Peyer's patch (tissue), 4 donors: ENCODE measurements at places on chromosomes 6 and 20.

DNA sequence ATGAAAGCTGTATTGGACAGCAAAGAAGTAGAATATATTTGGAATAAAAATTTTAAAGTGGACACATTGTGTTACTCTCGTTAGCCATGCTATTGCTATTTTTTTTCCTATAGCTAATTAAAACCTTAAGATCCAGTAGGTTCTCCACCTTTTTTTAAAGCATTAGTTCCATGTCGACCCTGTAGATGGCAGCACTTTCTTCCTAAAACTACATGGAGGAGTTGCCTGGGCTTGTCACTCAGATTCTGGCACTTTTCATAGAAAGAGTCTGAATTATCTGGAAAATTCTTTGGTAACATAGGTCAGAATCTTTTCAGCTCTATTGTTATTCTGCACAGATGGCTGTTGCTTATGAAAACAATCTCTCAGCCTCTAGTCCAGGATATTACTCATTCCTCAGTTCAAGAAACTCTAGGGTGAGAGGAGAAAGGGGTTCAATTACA lies 42.0 kb upstream of the ESR1 start:
- peak; percentile 25 for DNase-seq

DNA sequence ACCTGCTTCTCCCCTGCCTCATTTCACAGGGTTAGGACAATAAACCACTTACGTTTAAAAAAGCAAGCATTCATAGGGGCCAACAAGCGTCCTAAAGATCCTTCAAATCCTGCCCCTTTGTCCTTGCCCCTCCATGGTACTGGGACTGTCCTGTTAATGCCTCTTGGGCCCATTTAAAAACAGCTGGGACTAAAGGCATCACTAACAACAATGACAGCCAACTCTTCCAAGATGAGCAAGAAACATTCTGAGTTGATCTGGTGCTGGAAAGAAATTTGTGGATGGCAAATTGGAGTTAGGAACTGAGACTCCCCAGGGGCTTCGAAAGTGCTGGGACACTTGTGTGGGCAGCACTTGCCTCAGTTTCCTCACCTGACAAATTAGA lies 93.4 kb downstream of the ZMYND8 start:
- DNase-seq = no peak

GRCh38 chr20:37053230-37053950 lies 42.4 kb downstream of the RBL1 start:
- no peak for DNase-seq

DNA sequence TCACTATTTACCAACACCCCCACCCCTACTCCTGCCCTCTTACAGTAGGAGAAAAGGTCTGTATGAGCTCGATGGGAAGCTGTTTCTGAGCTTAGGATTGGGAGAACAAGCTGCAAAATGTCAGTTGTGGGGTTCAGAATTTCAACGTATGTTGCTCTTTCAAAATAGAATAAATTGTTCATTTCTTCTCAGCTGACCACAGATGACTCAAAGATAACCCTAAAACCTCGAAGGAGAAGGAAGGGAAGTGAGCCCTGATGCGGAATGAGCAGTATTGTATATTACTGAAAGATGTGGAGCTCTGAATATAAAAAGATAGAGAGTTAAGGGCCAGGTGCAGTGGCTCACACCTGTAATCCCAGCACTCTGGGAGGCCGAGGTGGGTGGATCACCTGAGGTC lies 35.9 kb upstream of the MYLIP start:
- DNase-seq = no peak

DNA sequence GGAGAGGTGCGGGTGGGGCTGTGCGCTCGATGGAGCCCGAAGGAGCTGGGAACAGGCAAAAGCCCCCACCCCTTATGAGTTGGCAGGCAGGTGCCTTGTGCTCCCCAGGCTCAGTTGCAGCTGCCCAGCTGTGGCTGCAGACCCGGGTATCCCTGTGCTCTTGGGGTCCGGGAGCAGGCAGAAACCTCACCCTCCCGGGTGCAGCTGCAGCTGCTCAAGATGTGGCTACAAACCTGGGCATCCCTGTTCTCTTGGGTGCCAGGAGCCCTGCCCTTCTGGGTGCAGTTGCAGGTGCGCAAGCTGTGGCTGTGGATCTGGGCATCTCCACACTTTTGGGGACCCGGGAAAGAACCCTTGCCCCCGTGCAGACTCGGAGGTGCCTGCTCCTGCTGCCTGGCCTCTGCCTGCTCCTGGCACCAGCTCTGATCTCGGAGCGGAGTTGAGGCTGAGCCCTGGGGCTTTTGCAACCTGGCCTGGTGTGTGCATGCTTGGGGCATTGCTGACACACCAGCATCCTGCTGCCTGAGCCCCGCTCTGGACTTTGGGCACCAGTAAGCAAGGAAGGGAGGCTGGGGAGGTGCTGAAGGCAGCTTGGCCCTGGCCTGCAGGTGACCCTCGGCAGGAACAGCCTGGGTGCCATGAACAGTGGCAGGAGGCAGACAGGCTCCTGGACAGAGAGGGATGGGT lies 21.6 kb downstream of the OR2J3 start:
- no peak for DNase-seq

GRCh38 chr6:112990971-112991370 lies 643.8 kb downstream of the RFPL4B start:
- DNase-seq = no peak

DNA sequence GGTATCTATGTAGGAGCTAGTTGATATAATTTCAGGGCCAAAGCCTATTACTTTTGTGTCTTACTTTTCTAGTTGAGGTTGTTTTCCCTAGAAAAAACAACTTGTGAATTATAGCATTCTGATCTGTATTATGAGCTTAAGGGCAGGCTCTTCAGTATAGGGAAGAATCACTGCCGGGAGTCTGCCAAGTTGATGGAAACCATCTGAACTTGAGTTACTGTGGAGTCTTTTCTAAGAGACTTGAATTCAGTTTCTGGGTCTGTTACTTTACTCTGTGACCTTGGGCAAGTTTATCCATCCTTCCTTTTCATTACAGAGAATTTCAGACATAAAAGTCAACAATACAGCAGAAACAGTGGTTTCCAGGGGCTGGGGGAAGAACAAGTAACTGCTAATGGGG lies 2.1 kb upstream of the CASS4 start:
- no peak for DNase-seq

- peak; percentile 87 for DNase-seq
Measured at GRCh38 chr6:43627008-43627825, 1.8 kb downstream of the GTPBP2 start.

DNA sequence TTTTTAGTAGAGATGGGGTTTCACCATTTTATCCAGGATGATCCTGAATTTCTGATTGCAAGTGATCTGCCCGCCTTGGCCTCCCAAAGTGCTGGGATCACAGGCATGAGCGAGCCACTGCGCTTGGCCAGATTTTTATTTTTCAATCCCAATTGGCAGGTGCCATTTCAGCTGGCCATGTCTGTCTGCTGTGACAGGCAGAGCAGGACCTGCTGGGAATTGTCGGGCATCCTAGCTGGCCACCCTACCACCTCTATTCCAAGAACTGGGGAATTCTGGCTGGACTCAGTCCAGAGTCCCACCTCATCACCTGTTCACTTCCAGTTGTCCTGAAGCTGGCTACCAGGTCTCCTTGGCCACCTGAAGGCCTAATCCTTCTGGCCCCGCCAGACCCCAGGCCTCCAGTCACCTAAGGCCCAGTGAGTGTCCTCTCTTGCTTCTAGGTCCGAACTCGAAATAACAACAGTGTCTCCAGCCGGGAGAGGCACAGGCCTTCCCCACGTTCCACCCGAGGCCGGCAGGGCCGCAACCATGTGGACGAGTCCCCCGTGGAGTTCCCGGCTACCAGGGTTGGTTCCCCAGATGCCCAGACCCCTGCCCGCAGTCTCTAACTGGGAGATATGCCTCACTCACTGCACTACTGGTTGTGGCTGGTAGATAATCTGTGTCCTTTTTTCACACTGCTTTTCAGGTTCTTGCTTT lies 24.0 kb downstream of the DNMT3B start:
- DNase-seq = no peak

DNA sequence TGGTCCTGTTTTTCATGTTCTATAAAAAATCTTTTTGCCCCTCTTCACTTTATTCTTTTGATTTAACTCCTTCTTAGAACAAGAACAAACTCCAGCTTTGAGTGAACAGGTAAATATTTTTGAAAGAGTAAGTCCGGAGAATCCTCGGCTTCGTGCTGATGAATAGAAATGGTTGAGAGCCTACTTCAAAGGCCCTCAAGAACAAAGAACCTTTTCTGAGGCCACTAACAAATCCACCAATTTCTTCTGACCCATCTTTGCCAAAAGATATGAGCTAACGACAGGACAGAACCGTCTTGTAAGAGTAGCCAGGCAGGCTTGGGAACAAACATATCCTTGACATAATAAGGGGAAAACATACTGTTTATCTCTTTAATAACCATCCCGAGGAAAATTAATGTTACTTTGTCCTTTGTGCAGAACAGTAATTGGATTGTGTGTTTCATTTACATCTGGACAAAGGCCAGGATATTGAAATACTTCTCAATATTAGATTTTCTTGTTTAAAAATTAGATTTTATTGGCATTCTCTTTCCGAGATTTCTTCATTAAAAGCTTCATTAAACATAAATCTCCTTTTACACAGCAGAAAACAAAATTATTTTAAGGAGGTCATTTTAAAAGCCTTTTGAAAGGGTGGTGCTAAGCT lies 52.9 kb downstream of the NOX3 start:
- no peak for DNase-seq

- DNase-seq = peak; percentile 52
Measured at GRCh38 chr6:19851241-19852089, 14.3 kb downstream of the ID4 start.

DNA sequence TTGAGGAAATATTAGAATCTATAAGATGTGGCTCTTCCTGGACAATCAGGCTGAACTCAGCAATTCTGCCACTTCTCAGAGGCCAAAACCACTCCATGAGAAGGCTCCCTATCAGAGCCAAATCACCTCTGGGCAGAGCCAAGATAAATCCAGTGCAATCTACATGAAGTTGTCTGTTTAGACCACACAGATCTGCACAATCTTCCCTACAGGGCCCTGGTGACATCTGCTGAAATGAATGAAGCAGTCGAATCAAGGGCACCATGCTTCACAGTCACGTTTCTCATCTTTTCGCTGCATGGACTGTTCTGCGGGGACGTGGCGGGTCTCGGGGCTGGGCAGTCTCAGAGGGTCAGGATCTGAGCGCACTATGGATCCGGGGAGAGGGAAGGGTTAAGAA lies 60.1 kb upstream of the CD93 start:
- no peak for DNase-seq

GRCh38 chr6:22231616-22232015 lies 65.2 kb downstream of the PRL start:
- no peak for DNase-seq

DNA sequence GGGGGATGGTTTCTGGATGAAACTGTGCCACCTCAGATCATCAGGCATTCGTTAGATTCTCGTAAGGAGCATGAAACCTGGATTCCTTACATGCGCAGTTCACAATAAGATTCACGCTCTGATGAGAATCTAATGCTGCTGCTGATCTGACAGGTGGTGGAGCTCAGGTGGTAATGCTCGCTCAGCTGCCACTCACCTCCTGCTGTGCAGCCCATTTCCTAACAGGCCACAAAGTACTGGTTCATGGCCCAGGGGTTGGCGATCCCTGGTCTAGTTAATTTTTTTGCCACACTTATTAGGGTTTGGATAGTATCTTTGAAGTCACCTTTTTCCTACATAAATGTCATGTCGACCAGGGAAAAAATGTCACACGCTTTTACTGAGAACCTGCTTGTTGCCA lies 96.8 kb upstream of the MLIP start:
- DNase-seq = no peak

DNA sequence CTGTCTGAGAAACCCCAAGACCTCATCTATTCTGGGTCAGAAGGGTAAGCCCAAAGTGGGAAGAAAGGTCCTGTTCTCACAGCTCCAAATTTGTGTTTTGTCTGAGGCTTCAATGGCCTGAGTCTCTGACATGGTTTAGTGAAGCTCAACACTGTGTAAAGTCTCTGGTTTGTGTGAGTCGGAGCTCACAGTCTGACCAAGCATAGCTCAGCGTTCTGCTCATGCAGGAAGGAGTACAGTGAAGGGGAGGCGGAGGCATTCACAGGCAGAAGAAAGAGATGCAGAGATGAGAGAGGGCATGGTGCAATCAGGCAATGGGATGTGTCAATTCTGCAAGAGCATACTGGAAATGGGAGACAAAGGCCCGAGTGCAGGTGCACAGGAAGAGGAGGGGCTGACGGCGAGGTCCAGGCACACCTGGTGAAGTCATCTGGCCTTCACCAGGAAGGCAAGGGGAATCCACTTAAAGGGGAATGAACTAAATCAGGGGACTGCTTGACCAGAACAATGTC lies 463.0 kb upstream of the AGPAT4 start:
- no peak for DNase-seq

GRCh38 chr20:3782597-3782996 lies 1.3 kb upstream of the SPEF1 start:
- DNase-seq = no peak
